Left renal pelvis (tissue), 4 donors: ENCODE measurements at places on chromosomes 2 and 18. TPM values are rescaled to one million over a fixed set of nuclear protein-coding genes. Genes with fewer than 3 reads are reported as not detected.

GRCh38 chr2:146634230-146635097 is 1210.4 kb upstream of the ACVR2A start:
- DNase-seq: no peak

- DNase-seq: no peak
Measured at GRCh38 chr2:101718993-101719571, 21.6 kb downstream of the MAP4K4 start.

DNA sequence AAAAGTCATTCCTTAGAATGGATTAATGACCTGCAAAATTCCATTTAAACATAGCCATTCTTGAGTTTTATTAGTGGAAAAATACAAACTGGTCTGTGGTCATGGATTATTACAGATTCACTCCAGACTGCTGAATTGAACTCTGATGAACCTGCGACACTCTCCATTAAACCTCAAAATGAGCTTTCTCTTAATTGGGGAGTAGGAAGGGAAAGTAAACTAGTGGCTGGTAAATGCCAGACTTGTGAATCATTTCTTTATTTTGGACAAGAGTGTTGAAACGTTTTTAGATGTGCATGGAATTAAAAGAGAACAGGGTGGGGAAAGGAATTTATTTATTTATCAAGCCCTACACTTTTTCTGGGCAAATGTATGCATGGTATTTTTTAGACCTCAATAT is 321.2 kb upstream of the FANCL start:
- DNase-seq: no peak

- no peak for DNase-seq
Measured at GRCh38 chr2:195619590-195619989, 37.4 kb upstream of the SLC39A10 start.

Gene ZNF396
- 5.2 TPM for polyA plus RNA-seq

- no peak for DNase-seq
Measured at GRCh38 chr2:181628590-181629585, 28.0 kb downstream of the CERKL start.

Gene ZSWIM2
- polyA plus RNA-seq: not detected

GRCh38 chr2:227103583-227103982 is 60.4 kb downstream of the COL4A4 start:
- DNase-seq: no peak

Gene GPR35
- 1.1 TPM for polyA plus RNA-seq

Gene LTBP1
- polyA plus RNA-seq: 133 TPM

DNA sequence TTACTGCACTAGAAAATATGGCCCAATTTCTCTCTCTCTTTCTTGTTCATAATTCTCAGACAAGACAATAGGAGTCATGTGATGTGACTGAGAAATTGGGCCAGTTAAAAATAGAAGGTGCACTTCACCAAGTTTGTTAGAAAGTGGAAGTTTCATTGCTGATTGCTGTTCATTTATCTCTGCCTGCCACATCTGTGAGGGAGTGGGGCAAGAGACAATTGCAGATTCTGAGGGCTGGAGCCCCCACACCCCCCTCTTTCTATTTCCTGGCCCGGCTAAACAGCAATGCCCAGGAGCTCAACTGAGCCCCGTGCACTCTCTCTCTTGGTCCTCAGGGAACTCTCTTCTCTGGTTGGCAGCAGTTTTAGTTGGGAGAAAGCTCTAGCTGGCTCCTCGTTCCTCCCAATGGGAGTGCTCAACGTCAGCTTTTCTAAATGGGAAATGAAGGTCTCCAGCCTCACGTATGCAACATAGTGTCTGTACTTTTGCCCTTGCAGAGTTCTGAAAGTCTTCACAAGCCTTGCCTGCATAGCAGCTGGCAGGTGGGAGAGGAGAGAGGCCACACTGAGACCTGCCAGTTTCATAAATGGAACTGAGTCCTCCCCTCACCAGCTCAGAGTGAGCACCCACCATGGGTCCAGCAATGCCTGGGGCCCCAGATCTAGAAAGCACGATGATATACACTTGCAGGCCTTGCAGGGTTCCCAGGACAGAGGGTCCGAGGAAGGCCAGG is 115.7 kb downstream of the MYCN start:
- no peak for DNase-seq

Gene GATA6
- 8.4 TPM for polyA plus RNA-seq

GRCh38 chr2:126909366-126909765 is 10.7 kb downstream of the TEX51 start:
- DNase-seq: no peak
